ENCODE measurements at places on chromosomes 3 and 15.
A peak's percentile ranks its signal among the peaks of the same experiment; 100 is the strongest.

DNA sequence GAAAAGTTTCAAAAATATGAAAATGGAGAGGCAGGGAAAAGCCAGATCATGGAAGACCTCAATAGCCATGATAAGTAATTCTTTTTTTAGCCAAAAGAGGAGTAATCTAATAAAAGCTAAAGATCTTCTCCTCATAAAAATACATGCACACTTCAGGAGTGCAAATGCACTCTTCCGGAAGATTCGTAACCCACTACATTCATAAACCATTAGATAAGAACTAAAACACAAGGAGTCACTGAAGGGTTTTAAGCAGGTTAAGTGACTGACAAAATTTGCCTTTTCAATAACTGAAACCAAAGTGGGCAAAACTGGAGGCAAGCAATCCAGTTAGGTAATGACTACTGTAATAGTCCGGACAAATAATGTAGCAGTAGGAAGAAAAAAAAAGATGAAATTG is 46.0 kb downstream of the UBE3A start:
- DNase-seq = no peak

GRCh38 chr15:101256757-101257156 is 4.9 kb upstream of the CHSY1 start:
- DNase-seq = peak; percentile 29

- no peak for DNase-seq
Measured at GRCh38 chr3:190299969-190300368, 22.3 kb downstream of the CLDN1 start.

DNA sequence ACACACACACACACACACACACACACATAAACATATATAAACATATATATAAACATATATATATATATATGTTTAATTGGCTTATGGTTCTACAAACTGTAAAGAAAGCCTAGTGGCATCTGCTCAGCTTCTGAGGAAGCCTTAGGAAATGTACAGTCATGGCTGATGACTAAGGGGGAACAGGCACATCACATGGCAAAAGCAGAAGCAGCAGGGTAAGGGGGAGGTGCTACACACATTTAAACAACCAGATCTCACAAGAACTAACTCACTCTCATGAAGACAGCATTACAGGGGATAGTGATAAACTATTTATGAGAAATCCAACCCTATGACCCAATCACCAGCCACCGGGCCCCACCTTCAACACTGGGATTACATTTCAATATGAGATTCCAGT is 922.9 kb downstream of the SI start:
- peak; percentile 60 for DNase-seq

DNA sequence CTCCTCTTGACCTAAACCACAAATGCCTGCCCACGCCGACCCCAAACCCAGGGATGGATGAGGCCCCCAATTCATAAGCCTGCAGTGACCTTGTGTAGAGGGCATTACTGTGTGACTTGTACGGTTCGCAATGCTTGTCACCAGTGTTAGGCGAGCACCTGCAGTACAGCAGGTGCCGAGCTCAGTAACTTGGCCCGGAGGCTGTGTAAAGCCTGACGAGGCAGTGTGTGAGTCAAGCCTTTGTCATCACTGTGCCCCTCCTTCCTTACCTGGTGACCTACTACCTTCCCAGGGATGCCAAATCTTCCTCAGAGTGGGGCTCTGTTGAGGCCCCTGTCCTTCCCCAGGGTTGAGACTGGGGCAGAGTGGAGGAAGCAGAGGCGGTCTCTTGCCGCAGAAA is 37.2 kb upstream of the TMEM115 start:
- DNase-seq = no peak

Measured in suppressor macrophage (primary cell).